Chondrocyte (in vitro differentiated cells): ENCODE measurements at places on chromosomes 2 and 18.

GRCh38 chr2:213932-214693 is 49.7 kb downstream of the SH3YL1 start:
- DNase-seq: no peak

GRCh38 chr2:121255358-121255757 is 29.6 kb downstream of the TFCP2L1 start:
- no peak for DNase-seq

DNA sequence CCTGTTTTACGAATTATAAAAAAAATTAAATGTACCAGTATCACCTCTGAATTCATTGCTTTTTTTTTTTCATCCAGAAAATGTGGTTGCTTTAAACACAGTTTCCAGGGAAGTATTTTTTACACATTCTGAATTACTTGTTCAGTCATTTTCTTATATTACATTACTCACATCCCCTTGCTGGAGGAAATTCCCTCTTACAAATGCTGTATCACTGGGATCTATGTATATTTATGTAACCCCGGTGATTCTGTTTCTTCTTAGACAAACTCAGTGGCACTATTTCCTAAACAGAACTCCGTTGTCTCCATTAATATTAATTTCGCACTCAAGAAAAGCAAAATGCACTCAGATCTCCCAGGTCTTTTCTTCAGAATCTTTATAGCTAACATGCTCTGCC is 1078.5 kb upstream of the ZEB2 start:
- DNase-seq: no peak

GRCh38 chr18:73979742-73980141 is 167.9 kb downstream of the FBXO15 start:
- DNase-seq: no peak

GRCh38 chr2:73972846-73973245 is 11.9 kb upstream of the TET3 start:
- no peak for DNase-seq

DNA sequence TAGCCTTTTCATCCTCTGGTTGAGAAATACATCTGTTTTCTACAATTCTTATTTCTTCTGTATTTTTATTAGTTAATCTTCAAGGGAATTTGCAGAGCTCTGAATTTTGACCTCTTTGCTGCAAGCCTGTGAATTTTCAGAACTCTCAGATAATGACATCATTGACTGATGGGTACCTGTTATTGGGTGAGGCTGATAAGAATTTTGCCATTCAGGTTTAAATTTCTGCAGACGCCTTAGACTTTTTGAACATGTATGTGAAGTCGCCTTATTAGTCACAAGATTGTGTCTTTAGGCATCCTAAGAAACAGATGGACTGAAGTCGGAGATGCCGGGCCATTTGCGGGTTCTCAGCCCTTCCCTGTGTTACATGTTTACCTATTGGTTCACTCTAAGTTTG is 82.4 kb downstream of the SPTBN1 start:
- no peak for DNase-seq

DNA sequence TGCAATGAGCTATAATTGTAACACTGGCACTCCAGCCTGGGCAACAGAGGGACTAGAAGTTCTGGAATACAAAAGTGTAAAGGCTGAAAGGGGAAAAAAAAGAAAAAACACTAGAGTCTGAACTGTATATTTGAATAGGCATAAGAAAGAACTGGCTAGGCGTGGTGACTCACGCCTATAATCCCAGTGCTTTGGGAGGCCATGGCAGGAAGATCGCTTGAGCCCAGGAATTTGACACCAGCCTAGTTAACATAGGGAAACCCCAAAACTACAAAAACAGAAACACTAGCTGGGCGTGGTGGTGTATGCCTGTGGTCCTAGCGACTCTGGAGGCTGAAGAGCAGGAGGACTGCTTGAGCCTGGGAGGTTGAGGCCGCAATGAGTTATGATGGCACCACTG is 70.6 kb downstream of the SAP130 start:
- DNase-seq: no peak

DNA sequence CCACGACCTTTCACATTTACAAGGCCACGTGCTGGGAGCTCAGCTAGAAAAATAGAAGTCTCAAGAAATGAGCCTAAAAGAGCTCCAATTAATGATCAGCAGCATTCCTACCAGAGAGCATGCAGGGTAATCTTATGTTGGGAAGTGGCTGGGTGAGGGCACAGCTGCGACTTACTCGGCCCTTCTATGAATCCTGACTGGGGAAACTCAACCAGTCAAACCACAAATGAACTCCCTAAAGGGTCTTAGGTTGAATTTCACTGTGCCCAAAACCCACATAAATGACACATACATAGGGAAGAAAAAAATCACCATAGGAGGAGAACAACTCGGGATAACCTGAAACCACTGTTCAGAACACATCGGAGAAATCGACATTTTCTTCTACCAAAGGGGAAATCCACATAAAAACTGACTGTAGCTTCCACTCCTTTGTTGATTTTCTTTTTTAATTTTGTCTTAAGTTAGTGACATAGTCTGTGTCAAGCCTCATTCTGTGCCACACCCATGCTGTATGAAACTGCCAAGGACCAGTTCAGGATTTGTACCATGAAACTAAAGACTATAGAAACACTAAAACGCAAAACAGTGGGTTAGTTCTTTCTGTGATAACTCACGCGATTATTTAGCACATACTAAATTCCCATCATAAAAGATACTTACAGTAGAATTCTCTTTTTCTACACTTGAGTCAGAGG is 54.7 kb downstream of the UXS1 start:
- no peak for DNase-seq

DNA sequence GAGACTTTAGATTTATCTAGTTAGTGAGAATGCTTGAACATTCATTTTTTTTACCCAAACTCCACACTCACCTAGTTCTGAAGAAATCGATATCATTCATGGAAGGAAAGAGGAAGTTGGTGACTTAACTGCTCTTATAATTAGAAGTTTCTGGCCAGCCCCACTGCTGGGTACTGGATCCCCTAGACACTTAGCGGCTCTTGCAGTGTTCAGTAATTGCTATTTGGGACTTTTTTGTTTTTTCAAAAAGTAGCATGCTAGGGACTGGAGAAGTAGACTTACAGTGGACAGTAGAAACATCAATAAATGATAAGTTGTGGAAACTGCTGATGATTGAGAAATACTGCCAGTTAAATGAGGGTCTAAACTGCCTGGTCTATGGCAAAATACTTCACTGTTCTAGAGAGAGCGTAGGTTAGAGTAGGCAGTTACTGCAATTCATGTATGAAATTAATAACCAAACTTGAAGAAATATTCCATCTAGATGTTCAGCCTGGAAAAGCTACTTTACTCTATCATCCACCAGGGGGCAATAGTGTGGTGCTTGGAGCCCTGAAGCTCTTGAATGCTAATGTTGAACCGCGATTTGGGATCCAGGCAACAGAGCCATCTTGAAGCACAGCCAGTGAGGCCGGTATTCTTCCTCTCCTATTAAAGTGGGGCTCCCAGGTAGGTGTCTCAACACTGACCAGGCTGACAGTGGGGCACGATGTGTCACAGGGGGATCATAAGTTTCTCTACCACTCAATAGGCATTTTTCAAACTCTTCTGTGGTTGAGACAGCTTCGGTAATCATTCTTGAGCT is 146.1 kb upstream of the SESTD1 start:
- DNase-seq: no peak

- no peak for DNase-seq
These were observed 226.7 kb downstream of the ARHGAP15 start for GRCh38 chr2:143355870-143356269.

DNA sequence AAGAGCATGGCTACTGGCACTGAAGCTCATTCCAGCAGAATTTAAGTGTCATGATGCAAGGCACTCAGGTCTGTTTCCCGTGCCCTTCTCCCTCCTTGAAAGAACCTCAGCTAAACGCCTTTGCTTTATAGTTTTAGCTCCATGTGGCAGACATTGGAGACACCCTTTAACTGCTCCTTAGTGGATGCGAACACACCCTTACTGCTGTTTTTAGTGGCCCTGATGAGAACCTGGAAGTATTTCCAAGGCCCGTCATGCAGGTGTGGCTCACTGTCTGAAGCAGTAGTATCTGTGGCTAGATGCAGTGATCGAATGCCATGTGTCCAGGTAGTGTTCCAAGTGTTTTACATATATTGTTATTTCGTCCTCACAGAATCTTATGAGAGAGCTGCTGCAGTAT is 28.3 kb downstream of the KIF5C start:
- DNase-seq: no peak

- no peak for DNase-seq
These were observed 124.8 kb downstream of the LTBP1 start for GRCh38 chr2:33071591-33071990.
